PC-9 (cell line): ENCODE measurements at places on chromosomes 12 and 14. TPM values are rescaled to one million over a fixed set of nuclear protein-coding genes. Genes with fewer than 3 reads are reported as not detected.

OAS2 gene
- 0.98 and 1.3 TPM in 2 replicates for total RNA-seq

GARIN6 gene
- total RNA-seq = not detected in 2 replicates

IL31 gene
- not detected in 2 replicates for total RNA-seq

GLI1 gene
- total RNA-seq = not detected in 2 replicates

OXA1L gene
- 65.2 and 70.9 TPM in 2 replicates for total RNA-seq

PLA2G1B gene
- total RNA-seq = not detected in 2 replicates

TTC7B gene
- 6.8 and 8.9 TPM in 2 replicates for total RNA-seq

ARF3 gene
- 200 and 205 TPM in 2 replicates for total RNA-seq

NYNRIN gene
- 15.1 and 17.7 TPM in 2 replicates for total RNA-seq

CELA1 gene
- 0.58 TPM in 1 of 2 replicates, not detected in the other for total RNA-seq

SAMD4A gene
- total RNA-seq = 18.3 and 20.7 TPM in 2 replicates

NXPH4 gene
- total RNA-seq = 20.3 and 20.6 TPM in 2 replicates

LPAR5 gene
- total RNA-seq = 14.2 and 14.8 TPM in 2 replicates

B4GALNT1 gene
- 15.0 and 17.9 TPM in 2 replicates for total RNA-seq

RNASE2 gene
- not detected in 2 replicates for total RNA-seq

AKAP6 gene
- total RNA-seq = 2.8 and 3.5 TPM in 2 replicates

TEAD4 gene
- 47.7 and 56.0 TPM in 2 replicates for total RNA-seq

KRT80 gene
- 84.1 and 94.9 TPM in 2 replicates for total RNA-seq

RD3L gene
- total RNA-seq = not detected in 2 replicates

ZFHX2 gene
- total RNA-seq = 3.7 and 5.3 TPM in 2 replicates

PLEKHD1 gene
- 0.60 and 0.65 TPM in 2 replicates for total RNA-seq

ASPG gene
- 0.33 TPM in 1 of 2 replicates, not detected in the other for total RNA-seq

RIMBP2 gene
- total RNA-seq = not detected in 2 replicates

SLC5A8 gene
- not detected in 2 replicates for total RNA-seq

LRP1-AS gene
- not detected in 2 replicates for total RNA-seq

AQP6 gene
- total RNA-seq = not detected in 2 replicates

TRHDE gene
- total RNA-seq = 0.15 and 0.74 TPM in 2 replicates

CPM gene
- 4.2 and 4.6 TPM in 2 replicates for total RNA-seq

TEX22 gene
- 2.6 and 6.5 TPM in 2 replicates for total RNA-seq

CISTR gene
- not detected in 2 replicates for total RNA-seq

KLRK1 gene
- not detected in 2 replicates for total RNA-seq

PTCSC3 gene
- not detected in 2 replicates for total RNA-seq
